ENCODE measurements at places on chromosomes 3 and 15.

DNA sequence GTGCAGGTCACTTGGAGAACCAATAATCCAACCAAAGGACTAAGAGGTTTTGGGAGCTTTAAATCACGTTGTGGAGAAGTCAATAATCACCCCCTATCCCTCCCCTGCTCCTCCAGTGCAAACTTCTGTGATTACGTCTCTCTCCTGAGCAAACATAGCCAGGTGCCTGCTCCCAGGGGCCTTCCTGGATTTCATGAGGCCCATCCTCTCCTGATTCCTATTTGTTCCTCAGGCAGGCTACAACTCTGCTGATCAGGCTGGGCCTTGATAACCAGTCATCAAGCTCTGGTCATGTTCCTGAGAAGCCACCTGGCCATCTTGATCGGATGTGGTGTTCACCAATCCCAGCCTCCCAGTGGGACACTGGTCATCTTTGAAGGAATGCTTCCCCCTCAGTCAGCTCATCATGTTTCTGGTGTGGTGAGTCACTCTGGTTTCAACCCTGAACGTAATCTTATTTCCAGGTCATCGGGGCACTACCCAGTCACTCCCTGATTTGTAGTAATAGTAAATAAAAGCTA, 2.9 kb upstream of the ZNF710 start:
- DNase-seq = peak; percentile 45

- no peak for DNase-seq
These were observed 96.8 kb downstream of the ZNF385D start for GRCh38 chr3:21654241-21654640.

- DNase-seq = no peak
These were observed 24.5 kb upstream of the NEDD4 start for GRCh38 chr15:56017920-56018319.

DNA sequence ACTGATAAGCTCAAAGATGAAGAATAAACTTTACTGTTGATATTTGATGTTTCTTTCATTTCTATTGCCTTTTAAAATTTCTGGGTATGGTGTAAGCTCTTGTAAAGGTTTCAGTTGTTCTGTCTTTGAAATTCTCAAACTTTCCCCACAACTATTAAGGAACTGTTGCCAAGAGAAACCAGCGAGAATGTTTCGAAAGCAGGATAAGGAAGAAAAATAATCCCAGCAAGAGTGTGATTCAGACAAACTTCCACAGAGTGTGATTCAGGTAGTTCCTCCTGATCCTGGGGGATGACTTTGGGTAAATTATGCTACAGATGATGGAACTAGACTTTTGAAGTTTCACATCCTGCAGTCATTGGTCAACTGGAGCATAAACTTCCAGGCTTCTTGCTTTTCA, 632.0 kb downstream of the NSUN3 start:
- DNase-seq = no peak

- DNase-seq = no peak
These were observed 874 bp downstream of the INO80 start for GRCh38 chr15:41115161-41115651.

DNA sequence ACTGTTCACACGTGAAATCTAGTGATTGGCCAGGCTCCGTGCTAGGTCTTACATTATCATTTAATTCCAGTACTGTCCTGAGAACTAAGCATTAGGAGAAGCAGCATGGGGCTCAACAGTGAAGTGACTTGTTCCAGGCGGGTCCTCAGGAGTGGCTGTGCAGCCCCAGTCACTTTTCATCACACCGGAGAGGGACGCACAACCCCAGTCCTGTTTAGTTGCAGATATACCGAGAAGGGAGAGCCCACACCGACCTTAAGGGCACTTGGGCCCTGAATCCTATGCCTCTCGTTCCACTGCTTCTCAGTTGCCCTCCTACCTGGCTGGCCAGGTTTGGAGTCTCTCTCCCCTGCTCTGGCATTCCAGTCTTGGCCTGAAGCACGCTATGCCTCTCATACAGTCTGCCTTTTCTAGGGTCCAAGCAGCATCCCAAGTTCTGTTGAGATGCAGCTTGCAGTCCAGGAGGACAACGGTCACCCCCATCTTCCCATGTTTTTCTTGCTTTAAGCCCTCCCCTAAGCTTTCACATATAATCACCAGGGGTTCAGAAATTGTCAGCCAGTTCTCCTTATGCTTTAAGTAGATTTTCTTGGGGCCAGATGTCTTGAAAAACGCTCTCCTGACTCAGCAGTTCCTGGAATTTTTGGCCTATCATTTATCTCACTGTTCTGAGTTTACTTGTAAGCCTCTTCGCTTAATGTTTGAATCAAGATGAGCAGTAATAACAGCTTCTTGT, 10.1 kb downstream of the FAM131A start:
- no peak for DNase-seq

DNA sequence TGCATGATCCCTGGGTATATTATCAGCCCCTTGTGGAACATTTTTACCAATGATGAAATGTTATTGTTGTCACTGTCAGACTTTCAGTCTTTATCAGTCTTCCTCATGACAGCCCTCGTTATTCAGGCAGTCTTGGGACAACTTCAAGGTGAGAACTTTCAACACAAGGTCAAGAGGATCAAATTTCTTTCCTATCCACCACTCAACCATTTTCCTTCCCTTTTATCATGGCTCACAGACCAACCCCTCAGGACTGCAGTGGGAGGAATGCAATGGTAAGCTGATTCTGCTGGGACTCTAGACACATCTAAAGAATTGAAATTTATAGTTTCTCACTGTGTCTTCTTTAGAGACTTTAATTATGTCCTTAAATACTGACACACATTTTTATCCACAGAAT, 107.0 kb upstream of the LSAMP start:
- DNase-seq = no peak

DNA sequence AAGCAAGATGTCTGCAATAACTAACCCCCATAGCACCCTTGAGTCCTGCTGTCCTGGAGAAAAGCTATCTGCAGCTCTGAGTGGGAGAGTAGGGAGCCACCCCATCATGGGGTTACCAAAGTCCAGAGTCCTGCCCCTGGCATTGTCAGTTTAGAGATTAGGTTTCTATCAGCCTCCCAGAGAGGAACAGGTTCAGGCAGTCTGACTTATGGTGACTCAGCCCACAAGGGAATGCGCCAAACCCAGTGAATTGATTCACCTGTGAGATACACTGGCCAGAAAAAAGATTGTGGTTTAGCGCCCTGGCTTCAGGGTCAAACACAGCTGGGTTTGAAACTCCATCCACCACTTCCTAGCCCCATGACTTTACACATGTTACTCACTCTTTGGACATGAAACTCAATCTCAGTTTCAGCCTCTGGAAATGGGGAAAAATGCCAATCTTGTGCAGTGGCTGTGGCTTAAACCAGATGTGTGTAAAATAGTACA, 263.6 kb upstream of the HES1 start:
- DNase-seq = no peak

- no peak for DNase-seq
These were observed 105.4 kb downstream of the HMG20A start for GRCh38 chr15:77525907-77526594.

DNA sequence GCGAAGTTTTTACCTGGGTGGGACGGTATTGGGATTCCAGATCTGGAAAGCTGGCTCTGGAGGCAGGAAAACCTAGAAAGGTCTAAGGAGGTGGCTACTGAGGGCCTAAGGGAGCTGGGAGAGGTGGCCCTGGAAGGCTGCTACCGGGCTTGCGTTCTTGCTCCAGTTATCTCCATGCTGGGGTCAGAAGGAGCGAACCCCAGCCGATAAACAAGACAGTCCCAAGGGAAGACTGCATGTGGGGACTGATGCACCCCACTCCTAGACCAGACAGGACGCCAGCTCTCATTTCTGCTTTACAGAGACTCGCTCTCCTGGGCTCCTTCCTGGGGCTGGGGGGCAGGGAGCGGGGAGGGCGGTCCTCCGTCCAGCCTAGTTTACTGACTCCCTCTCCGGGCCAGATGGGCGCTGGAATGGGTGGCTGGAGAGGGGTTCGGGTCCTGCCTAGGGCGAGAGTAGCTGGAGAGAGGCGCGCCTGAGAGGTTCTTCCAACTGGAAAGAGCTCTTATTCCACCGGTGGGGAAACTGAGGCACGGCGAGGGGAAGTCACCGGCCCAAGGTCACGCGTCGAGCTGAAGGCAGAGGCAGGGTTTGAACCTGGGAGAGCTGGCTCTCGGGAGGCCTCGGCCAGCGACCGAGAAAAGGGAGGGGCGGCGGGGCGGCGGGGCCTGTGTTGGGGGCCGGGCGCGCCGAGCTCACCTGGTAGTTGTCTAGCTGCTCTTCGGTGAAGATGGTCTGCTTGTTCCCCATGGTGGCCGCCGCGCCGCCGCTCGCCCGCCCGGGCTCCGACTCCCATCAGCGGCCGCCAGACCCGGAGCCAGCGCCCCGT, 565 bp downstream of the CIB2 start:
- no peak for DNase-seq

GRCh38 chr3:147426931-147427330, 17.8 kb downstream of the ZIC1 start:
- DNase-seq = no peak

GRCh38 chr3:61650276-61650675, 88.9 kb downstream of the PTPRG start:
- DNase-seq = no peak

DNA sequence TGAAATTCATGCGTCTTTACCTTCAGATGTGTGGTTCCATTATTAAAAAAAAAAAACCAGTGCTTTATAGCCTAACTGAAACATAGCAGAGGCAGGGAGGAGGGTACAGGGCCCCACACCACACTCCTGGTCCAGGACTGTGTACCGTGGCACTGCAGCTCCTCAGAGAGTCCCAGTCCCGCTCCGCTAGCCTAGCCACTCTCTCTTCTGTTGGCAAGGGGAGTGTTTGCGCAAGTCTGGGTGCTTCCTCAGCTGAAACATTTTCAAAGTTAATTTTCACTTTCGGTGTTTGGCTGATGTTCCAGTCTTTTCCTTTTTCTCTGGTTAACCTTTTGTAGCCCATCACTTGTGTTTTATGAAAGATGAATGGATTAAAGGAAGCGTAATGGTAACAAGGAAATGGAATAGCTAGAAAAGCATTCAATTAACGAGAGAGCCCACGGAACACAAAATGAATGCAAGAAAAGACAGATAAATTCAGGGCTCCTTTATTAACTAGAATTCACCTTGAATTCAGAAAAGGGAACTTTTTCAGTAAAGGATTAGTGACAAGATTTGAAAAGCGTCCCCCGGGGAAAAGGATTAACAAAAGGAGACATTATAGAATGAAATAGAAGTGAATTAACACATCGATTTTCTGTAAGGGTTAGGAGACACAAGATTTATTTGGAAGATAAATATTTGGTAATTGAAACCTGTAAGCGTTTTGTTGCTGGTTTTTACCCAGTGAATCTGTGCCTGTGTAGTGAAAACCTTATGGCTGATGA, 177.0 kb downstream of the CACNA2D3 start:
- no peak for DNase-seq

DNA sequence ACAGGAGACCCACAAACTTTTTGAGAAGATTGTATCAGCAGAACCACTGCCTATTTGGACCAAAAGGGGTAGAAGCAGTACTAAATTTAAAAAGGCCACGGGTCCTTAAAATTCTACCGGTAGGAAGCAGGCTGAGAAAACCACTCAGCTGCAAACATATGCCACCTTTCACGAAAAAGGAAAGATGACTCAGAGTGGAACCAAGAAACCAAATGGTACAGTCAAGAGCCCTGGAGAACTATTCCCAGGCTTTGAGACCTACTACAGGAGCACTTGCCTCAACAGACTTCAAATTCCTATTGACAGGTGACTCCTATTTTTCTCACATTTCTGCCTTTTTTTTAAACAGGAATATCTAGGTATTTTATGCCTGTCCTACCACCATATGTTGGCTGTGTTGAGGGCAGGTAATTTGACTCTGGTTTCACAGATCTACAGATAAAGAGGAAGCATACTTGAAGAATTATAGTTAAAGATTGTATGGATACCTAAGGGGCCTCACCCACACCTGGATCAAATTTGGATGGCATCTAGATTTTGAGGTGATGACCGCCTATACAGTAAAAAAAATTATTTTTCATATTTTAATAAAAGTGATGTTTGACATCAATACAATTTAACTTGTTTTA, 10.1 kb downstream of the GOLIM4 start:
- DNase-seq = no peak

DNA sequence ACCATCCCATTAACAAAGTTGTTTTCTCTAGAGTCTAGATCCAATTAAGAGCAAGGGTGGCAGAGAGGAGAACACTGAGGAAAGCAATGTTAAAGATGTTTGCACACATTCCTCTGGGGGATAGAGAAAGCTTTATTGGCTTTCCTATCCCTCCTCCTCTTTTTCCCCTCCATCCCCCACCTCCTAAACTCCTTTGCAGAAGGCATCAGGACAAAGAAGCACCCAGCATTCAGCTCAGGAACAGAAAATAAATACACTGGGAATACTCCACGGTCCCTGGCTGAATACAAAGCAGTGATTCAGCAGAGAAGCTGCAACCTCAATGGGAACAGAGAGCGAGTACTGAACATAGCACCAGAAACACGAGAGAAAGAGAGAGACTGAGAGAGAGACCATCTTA, 21.9 kb downstream of the LSAMP start:
- DNase-seq = no peak

- DNase-seq = no peak
These were observed 10.7 kb upstream of the IQSEC1 start for GRCh38 chr3:13083898-13084297.

DNA sequence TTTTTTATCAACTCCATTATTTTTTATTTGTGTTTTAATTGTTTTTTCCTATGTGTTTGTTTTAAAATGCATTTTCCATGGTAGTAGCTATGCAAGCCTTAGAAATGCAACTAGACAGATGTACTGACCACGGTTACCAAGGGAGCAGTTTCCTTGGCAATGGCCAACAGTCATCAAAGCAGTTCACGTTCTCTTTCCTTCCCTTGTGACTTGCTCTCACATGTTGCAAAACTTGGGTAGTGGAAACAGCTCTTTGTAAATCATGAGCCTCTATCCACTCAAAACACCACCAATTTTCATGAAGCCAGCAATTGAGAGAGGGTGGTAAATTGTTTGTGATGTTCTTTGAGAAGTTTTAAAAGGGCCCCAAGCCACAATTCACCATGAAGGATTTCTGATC, 499.4 kb upstream of the MDFIC2 start:
- no peak for DNase-seq

DNA sequence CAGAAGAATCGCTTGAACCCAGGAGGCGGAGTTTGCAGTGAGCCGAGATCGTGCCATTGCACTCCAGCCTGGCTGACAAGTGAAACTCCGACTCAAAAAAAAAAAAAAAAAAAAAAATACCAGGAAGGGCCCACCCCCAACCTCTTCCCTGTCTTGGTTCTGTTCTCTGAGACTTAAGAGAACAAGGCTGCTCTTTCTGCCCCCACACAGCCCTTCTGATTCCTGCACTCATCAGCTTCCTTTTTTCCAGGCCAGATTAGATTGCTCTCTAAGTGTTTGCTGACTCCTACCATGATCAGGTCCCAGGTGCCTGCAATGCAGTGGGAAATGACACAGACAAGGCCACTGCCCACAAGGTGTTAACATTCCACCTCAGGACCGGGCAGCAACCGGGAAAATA, 13.0 kb downstream of the TMEM44 start:
- no peak for DNase-seq

- no peak for DNase-seq
These were observed 62.8 kb upstream of the DCLK3 start for GRCh38 chr3:36827133-36827532.

- no peak for DNase-seq
These were observed 246.8 kb downstream of the NLGN1 start for GRCh38 chr3:173644086-173645082.
